ENCODE measurements at places on chromosomes 7 and 10.
A peak's percentile ranks its signal among the peaks of the same experiment; 100 is the strongest.

DNA sequence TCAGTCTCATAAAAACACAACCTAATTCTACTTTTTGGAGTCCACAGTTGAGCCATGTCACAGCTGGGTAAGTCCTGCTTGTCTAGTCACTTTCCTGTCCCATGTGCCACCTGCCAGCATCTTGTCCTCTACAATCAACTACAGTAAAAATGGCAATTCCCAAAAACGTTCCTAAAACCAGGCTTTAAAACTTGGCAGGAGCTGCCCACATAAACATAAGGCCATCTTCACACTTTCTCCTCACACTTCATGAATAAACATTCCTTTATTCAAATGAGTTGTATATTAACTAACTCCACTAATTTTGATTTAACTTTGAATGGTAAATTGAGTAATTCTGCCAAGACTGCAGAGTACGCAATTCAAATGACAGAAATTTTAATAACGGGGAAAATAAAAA, 49.5 kb downstream of the SFMBT2 start:
- DNase-seq: no peak

DNA sequence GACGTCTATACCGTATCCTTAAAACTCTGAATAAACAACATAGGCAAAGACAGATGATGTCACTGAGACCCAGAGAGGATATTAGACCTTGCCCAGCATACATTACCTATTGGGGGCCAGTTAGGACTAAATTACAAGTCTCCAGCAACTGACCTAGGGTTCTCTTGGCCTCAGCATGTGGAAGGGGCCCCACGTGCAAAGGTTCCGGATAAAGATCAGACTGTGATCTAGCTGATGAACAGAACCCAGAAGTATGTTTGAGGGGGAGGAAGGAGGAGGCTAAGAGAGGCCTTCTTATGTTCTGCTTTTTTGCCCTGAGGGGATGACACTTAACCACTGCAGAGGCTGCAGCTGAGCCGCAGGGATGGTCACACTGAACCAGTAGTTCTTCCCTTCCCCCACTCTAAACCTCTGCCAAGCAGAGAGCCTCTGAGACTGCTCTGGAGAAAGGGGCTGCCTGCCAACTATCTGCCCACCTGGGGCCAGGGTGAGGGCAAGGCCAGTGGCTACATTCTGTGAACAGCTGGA, 24.0 kb upstream of the KMT2C start:
- DNase-seq: peak; percentile 10

- no peak for DNase-seq
Observed at GRCh38 chr10:96358851-96359540, at the start of gene OPALIN. Gene OPALIN, minus strand, starts transcription at chr10:96359002. Its CDS starts 106 bp downstream, at chr10:96358896.

DNA sequence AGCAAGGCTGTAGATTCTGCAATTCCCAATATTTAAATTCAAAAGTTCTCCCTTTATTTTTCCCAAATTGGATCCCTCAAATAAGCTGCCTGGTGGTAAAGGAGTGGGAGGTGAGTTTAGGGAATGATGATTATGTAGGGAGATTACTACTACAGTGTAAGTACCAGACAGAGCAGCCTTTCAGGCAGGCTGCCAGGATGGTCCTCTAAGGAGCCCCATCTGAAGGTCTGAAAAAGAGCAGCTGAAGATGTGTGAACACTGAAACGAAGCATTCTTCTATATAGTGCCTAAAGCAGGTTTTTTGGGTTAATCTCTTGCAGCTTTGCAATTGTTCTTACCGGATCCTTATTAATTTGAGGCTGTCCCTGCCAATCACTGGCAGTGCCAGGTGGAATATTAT, 84.7 kb downstream of the CREB5 start:
- no peak for DNase-seq

- no peak for DNase-seq
Observed at GRCh38 chr7:136495081-136495480, 373.4 kb upstream of the CHRM2 start.
